ENCODE measurements at places on chromosomes 11 and 22.

DNA sequence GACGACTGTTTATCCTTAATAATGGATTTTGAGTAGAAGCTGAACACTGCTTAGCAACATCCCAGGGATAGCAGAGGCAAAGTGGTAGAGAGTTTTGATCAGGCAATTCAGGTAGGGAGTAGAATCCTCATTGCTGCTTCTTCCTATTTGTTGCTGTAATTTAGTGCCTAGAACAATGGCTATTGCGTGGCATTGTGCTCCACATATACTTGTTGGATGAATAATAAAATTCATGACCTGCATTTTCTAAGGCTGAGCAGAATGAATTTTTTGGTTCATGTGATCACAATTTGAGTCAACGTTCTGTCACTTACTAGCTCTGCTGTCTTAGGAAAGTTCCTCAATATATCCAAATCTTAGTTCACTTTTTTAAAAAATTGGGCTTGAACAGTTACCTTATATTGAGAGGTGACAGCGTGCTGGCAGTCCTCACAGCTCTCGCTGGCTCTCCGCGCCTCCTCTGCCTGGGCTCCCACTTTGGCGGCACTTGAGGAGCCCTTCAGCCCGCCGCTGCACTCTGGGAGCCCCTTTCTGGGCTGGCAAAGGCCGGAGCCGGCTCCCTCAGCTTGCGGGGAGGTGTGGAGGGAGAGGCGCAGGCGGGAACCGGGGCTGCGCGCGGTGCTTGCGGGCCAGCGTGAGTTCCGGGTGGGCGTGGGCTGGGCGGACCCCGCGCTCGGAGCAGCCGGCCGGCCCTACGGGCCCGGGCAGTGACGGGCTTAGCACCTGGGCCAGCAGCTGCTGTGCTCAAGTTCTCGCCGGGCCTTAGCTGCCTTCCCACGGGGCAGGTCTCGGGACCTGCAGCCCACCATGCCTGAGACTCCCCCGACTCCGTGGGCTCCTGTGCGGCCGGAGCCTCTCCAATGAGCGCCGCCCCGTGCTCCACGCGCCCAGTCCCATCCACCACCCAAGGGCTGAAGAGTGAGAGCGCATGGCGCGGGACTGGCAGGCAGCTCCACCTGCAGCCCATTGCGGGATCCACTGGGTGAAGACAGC, 350.6 kb downstream of the ETS1 start:
- DNase-seq: no peak

DNA sequence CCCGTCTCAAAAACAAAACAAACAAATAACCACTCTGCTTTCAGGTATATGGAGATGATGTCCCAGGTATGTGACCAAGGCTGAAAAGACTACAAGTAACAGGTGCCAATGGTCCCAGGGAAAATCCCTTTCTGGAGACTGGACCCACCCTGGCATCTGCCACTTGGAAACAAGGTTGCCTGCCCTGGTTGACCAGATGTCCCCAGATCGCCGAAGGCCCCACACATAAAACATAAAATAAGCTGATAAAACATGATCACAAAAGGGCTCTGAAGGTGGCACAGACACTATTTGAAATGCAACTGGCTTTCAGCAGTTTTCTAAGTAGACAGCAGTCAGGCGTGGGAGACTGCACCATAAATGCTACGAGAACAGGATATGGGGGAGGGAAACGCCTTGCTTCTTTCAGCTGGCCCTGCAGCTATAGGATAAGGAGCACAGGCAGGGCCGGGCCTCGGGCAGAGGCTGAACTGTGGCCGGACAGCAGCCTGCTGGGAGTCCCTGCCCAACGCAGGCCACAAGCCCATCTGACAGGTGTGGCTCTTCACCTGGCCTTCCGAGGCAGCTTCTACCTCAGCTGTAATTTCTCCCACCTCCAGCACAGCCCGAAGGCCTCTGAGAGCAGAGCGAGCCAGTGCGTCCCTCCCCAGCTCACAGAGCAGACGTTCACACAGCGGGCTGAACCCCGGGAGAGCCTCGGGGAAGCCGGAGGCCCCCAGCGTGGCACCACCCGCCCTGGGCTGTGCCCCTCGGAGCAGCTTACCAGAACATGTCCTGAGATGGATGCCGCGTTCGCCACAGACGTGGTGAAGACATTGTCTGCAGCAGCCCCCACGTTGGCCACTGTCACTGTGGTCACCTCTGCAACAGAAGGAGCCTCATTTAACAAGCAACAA, 4.0 kb downstream of the DEAF1 start:
- DNase-seq: no peak

DNA sequence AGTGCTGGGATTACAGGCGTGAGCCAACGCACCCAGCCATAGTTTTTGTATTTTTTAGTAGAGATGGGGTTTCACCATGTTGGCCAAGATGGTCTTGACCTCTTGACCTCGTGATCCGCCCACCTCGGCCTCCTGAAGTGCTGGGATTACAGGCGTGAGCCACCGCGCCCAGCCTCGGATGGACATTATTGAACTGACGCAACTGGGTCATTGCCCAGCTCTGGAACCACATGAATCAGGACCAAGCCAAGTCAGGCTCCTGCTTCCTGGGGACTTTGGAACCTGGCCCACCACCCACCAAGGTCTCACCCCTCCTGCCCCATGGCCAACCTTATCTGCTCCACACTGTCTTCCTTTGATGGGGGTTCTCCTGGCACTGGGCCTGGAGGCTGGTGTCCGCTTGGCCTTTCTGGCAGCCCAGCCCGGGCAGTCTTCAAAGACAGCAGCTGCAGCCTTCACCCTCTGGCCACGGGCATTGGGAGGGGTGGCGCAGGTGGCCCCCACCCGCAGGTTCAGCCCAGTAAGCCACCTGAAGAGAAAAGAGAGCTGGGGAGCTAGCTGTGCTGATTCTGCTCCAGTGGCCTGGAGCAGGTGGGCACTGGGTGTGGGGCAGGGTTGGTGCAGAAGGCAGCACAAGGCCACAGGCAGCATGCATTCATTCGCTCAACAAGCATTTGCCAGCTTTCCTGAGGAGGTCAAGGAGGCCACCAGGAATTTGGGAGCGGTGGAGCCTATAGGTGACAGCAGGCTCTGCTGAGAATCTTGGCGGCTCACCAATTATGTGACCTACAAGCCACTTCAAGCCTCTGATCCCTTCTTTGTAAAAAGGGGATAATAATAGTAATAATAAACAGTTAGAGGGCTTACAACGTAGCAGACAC, 5.7 kb downstream of the CHADL start:
- no peak for DNase-seq

DNA sequence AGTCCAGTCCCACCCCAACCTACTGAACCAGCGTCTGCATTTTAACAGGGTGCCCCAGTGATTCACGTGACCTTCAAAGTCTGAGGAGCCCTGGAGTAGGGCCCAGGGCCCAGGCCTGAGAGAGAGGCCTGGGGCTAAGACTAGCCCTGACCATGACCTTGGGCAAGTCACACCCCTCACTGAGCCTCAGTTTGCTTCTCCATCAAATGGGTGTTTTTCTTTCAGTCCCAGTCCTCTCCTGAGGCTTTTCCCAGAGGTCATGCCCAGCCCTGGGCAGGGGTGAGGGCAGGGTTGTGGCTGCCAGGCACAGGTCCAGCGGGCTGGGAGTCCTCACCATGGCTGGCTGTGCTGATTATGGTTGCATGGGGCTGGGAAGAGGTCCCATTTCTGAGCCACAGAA, 33.0 kb upstream of the GCAT start:
- DNase-seq: no peak

GRCh38 chr11:112280268-112281126, 19.8 kb upstream of the PLET1 start:
- peak; percentile 77 for DNase-seq

DNA sequence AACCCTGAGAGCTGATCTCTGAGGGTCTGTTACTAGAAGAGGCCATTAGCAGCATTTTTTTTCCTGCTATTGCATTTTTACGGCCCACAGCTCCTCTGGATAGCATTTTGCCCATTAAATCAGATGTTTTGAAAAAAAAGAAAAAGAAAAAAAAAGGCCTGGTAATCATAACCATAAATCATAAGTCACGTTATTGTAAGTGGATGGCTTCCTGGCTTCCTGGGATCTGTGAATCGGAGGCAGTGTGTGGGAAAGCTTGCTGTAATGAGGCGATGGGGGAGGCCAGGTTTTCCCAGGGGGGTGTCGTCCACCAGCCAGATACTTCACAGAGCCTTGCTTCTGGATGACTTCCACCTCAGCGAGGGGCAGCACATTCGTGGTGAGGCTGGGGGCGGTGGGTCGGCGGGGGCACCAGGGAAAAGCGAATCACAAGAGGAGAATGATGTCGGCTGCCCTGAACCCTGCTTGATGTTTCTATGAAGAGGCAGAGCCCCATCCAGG, 106.5 kb upstream of the SYT13 start:
- DNase-seq: peak; percentile 50

DNA sequence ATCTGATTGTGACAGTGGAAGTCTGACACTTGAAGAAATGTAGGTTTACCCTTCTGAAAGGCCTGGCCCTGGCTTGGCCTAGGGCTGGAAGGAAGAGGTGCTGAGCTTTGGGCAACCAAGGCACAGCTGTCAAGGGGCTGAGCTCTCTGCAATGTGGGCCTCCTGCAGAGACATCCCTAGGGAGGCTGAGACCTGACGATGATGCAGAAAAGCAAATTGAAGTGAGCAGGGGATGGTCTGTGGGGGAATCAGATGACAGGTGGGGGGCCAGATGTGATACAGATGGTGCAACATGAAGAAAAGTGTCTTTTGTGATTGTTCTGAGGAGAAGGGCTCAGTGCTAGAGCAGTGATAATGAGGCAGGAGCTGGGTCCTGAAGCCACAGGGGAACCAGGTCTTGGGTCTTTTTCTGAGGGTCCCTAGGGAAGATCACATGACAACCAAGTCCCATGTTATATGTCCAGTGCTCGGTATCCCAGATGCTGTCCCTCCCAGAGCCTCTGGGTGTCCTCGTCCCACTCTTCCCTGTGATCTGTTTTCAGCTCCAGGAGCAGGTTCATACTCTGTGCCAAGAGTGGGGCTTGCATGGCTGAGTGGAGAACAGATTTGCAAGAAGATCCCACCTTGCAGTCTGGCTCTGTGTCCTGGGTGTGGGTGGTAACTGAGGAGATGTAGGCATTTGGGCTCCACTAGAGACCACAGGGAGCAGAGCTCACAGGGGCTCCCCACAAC, 79.9 kb upstream of the VPREB1 start:
- no peak for DNase-seq

- no peak for DNase-seq
Observed at GRCh38 chr11:68878022-68878421, 25.6 kb downstream of the MRPL21 start.

- DNase-seq: no peak
Observed at GRCh38 chr11:70252844-70253243, 17.6 kb upstream of the PPFIA1 start.

DNA sequence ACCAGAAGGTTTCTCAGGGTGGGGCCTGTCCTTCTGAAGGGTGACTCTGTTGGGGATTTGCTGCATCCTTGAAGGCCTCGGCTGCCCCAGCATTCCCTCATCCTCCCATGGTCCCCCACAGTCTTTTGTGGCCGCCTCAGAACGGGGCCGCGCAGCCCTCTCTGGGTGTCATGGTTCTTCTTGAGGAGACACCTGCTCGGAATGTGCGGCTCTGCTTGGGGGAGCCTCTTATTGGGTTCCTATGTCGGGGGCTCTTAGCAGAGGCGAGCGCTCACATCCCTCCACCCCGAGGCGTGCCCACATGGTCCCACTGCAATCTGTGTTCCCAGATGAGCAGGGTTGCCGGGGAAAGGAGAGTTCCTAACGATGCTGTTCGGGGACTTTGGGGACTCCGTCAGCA, 1008.4 kb downstream of the BRD1 start:
- no peak for DNase-seq

GRCh38 chr11:78605296-78605695, 30.6 kb upstream of the NARS2 start:
- no peak for DNase-seq

DNA sequence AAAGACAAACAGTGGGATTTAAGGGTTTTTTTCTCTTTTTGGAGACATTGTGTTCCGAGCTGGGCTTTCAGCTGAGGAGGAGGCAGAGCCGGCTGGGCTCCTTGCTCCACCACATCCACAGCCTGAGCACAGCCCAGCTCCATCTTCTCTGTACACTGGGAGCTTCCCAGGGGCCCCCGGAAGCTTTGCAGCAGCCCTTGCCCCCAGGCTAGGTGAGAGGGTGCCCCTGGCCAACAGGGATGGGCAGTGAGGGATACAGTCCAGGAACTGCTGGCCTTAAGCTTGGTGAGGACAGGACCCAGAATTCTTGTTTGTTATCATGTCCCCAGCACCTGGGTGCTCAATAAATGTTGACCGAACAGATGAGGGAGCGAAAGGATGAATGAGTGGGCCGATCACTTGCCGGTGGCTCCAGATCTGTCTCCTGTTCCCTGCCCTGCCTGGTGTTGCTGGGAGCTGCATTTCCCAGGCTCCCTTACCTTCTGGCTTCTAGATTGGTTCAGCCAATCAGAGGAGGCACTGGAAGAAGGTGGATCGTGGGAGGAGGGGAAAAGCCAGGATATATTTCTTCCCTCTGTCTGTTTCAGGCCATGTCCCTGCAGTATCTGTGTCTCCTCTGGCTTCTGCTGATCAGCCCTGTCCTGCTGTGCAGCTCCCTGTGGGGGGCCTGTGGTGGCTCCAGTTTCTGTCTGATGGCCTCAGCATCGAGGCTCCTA, 26.5 kb upstream of the NECTIN1 start:
- DNase-seq: no peak

DNA sequence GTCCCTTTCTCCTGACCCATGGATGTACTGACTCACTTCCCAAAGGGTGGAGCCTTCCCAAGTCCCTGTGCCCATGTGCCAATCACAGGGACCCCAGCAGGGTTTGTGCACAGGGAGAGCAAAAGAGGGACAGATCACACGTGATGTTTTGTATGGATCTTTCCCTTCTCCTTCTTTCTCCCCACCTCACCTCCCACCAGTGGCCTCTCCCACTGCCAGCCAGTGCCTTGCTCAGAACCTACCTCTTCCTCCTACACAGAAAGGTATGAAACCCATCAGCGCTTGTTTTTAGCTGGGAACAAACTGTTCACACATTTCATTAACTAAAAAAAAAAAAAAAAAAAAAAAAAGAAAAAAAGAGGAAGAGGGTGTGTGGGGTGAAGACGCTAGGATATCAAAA, 112.9 kb downstream of the DSCAML1 start:
- no peak for DNase-seq

DNA sequence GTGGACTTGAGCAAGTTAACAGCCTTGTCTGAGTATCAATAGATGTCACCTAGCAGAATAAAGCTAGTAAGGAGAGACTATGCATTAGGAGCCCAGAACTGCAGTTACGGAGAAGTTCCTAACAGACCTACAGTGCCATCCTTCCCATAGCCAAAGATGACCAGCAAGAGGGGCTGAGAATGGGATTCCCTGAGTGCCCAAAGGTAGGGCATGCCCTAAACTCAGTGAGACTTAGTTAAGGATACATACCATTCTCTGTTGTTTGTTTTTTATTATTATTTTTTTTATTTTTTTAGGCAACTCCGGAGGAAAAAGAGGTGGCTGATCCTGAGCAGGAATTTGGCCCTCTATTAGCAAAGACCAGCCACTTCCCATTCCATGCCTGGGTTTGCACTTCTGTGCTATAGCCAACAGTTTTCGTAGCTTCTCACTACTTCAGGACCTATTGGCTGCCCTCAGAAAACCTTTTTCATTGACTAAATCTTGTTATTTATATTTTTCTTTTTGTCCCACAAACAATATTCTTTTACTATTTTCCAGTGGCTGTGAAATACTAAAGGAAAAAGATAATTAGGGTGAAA, 33.3 kb upstream of the CCDC34 start:
- no peak for DNase-seq
